ENCODE measurements at places on chromosomes 5 and 9.

DNA sequence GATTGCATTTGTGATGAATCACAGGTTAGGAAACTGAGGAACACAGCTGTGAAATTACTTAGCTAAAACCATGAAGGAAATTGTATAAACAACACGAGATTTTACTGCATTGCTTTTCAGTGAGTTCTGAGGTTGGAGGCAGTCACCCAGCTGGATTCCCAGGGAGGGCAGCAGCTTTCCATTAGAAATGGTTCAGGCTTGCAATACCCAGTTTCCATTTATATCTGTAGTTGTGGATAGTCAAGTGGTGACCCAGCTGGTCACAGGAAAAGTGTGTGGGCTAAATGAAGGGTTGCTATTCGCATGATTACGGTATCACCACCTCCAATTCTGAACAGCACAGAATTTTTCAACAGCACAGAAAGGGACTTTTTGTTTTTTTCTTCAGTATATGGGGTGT, 34.3 kb upstream of the SPATA31D4 start:
- peak; percentile 56 for DNase-seq

DNA sequence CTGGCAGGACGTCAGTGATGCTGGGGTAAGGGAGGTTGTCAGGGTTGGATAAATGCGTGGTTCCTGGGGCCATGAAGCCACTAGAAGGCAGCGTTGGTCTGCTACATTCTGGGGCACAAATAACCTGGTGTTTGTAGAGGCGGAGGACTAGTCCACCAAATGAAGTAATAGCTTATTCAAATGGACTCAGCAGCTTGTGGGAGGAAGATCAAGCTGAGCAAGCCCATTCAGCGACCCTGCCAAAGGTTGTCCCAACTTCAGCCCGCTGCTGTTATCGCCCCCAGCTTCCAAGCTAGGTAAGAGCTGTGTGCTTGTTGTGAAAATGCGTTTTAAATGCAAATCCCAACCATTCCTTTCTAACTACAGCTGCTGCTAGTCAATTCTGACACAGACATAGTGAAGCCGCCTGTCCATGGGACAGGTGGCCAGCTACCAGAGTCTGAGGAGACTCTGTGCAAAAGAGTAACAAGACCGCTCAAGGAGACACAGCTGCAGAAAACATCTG, 7.6 kb upstream of the FAM240B start:
- DNase-seq: peak; percentile 4

- no peak for DNase-seq
Observed at GRCh38 chr5:45414620-45415573, 281.3 kb downstream of the HCN1 start.

DNA sequence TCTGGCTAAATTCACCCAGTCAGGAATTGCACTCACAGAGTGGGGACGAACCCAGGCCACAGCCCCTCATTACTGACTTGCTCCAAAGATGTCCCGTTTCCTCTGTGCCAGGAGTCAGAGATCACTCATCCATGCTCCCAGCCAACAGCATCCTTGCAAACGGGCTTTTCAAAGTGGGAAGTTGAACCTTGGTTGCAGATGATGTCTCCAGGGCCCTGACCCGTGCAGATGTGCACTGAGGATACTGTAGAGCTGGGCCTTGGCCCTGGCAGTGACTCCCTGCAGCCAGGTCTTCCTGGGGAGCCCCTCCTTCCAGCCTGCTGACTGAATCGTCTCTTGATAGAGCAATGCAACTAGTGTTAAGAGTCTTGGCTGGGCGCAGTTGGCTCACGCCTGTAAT, 22.3 kb downstream of the TCF7 start:
- no peak for DNase-seq

DNA sequence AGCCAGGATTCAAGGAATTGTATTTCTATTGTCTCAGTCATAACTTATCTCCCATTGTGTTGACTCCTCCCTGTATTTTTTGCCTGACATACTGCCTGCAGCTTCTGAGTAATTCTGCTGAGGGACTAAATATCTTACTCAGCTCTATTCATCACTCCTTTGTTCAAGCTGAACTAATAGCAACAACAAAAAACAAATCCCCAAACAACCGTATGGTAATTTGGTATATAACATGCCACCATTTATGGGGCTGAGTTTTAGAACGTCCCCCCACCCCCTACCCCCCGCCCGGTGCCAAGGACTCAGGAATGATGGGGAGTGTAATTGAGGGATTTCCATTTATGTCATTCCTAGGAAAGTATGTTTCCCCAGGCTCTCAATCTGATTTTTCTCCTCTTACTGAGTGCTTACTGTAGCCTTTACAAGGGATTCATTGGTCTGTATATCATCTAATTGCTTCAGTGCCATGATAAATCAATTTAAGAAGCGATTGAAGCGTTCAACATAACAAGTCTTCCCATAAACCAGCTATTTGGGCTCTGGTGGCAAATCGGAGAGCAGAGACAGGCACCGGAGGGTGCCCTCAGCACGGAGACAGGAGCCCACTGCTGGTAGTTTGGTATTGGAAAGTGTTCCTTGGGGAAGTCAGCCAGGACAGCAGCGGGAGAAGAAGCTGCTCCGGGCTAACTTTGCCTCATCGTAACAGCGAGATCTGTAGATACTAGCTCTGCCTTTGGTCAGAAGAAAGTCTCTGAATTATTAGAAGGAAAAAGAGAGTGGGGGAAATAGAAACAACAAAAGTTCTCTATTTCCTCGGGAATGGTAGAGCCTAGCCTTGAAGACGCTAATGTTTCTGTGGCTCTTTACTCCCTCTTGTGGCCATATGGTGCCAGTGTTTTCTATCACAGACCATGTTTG, 40.7 kb upstream of the HSD17B4 start:
- DNase-seq: peak; percentile 80

DNA sequence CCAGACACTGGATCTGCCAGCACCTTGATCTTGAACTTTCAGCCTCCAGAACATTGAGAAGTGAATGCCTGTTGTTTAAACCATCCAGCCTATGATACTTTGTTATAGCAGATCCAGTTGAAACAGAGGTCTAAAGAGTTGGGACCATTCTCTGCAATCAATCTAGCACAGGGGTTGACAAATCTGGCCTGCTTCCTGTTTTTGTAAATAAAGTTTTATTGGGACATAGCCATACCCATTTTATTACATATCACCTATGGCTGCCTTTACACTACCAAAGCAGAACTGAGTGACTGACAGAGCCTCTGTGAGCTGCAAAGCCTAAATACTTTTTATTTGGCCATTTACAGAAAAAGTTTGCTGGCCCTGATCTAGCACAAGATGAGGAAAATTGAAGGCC, 62.0 kb downstream of the BARX1 start:
- DNase-seq: no peak

DNA sequence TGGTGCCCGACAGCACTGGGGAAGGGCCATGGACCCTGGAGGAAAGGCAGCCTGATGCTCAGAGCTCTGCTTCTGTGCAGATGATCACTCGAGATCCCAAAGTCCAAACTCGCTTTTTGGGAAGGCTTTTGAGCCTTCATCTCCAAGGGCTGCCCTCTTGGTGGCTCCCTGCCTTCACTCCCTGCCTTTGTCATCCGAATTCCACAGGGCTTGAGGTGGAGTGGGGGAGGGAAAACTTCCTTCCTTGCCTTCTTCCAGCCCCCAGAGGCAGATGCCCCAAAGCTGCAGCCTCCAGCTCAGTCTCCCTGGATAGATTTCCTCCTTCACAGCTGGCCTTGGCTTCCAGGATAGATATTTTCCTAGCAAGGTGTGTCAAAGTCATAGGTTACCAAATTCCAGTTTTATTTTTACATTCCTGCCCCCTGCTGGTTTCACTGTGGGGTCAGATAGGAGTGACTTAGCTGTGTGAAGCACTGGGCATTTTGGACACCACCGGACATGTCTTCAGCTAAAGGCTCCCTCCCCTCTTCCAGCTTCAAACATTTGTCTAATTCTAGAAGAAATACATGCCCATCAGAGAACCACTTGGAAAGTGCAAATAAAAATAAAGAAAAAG, 268.2 kb downstream of the HSPA4 start:
- DNase-seq: no peak

DNA sequence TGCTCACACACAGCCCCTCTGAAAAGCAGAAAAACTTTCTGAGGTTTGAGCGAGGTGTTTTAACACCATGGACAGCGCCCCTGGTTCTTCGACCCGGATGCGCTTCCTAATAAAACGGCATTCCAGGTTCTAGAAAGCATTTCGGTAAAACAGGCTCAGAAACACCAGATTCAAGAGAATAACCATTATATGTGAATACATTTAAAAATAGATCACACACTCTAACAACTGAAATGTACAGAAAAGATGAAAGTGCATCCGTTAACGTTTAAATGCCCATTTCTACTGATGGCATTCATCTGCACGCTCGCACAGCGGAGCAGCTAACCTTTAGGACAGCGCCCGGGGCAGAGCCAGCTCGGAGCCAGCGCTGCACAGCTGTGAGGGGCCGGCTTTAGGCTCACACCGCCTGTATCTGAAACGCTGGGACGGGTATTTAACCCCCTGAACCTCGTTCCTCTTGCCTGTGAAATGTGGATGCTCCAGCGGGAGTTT, 26.3 kb upstream of the TENT4A start:
- DNase-seq: peak; percentile 63

DNA sequence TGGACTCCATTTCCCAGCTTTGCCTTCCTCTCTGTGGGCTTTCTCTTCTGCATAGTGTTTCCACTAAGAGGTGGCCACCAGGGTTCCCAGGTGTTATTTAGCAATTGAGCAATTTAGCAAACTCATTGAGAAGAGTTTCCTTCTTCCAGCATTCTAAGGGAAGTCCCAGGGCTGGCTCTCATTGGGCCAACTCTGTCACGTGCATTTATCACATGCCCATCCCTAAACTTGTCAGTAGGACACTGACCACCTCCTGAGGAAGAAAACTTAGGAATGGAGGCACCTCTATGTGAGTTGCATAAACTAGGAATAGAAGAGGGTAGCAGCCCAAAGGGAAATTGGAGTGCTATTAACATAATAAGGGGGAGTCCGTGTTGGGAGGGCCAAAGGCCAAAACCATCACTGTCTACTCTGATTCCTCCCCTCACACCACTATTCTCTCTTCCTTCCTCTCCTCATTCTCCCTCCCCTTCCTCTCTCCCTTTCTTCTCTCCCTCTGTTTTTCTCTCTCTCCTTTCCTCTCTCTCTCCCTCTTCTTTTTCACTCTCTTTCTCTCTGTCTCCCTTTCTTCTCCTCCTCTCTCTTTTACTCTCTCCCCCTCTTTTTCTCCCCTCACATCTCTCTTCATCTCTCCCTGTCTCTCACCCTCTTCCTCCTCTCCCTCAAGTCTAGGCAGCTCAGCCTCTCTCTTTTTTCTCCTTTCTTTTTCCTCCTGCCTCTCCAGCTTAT, 213.4 kb downstream of the PALM2AKAP2 start:
- no peak for DNase-seq

DNA sequence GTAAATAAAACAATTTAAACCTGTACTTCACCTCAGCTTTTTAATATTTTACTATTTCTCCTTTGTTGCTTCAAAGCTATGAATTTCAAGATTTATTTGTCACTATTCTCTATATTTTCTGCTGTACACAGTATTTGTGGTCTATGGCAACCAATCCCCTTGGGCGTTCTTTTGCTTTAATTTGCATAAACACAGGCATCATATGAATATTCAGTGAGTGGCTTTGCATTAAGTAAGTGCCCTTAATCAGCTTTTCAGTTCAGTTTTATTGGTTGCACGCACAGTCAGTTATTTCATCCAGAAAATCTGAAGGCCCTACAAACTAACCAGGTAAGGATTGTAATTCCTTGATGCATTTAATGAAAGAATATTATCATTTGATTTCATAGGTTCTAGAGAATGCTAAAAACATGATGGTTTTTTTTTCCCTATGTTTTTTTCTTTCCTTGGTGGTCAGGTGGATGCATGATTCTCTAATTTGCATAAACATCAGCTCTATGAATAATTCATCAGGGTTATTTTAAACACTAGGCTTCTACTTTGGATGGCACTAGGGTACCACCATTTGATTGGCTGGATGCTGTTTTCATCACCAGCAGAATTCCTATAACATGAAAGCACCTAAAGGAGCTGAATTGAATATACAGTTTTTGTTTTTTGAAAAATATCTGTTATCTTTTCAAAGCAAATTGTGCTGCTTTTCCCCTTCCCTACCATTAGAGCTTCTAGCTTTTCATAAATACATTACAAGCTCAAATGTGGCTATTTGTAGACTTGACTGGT, 249.2 kb upstream of the CCNH start:
- DNase-seq: no peak

DNA sequence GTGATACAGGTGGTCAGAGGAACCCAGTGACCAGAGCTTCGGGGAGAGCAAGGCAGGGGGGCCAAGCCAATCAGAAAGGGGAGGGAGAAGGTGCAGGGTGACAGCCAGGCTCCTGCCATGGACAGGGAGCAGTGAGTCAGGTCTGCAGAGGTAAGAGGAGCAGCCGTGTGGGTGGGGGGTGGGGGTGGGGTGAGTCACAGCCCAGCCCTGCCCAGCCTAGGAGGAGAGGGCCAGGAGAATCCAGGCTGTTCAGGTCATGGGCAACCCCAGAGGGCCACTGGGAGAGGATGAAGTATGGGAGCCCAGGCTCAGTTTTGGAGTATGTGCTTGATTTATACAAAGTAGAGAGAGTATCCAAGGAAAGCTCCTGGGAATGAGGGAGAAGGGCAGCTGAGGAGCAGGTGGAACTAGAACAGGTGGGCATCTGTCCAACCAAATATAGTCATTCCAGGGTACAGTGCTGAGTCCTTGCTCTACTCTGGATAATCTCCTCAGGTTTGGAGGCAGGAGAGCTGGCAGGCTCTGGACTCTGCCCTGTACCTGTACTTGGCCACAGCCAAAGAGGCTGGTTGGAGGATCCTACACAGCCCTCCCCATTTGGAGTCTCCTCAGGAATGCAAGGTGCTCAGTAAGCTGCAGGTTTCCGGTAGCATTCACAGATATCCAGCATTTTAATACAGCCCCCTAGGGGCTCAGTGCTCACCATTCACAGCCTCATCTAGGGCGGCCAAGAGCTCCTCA, 1.6 kb downstream of the HBEGF start:
- peak; percentile 51 for DNase-seq

DNA sequence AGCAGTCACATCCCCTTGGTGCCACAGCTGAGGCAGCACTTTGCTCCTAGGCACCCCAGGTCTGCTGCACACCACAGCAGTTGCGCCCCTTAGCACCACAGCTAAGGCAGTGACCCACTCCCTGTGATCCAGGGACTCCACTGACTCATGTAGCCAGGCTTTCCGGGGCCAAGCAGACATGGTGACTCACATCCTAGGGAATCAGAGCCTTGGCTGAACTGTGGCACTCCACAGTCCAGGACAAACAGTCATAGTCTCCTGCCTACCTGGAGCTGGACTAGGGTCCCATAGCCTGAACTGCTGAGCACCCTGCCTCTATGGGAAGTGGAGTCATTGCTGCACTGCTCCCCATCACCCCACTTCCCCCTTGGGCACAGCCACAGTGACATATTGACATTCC, 338.7 kb downstream of the NPR3 start:
- peak; percentile 95 for DNase-seq

DNA sequence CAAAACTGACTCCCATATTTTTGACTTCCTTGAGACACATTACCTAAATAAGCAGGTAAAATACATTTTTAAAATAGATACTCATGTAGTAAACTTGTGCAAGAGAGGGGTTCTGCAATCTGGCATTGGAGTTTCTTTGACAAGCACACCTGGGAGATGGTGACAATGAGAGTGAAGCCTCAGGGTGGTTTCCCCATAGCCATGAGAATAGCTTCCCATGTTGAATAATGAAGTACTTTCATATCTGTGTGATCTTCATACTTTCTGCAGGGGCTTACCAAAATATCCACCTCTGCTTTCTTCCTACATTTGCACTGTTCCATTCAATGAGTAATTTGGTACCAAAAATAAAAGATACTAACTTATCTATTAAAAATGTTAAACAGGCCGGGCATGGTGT, 44.7 kb upstream of the VCAN start:
- no peak for DNase-seq

- DNase-seq: no peak
Observed at GRCh38 chr9:119829748-119830147, 460.5 kb upstream of the BRINP1 start.

Data from EH (cell line).